NCI-H2171 (cell line): ENCODE measurements at places on chromosomes 16 and 17.
A peak's percentile ranks its signal among the peaks of the same experiment; 100 is the strongest.

DNA sequence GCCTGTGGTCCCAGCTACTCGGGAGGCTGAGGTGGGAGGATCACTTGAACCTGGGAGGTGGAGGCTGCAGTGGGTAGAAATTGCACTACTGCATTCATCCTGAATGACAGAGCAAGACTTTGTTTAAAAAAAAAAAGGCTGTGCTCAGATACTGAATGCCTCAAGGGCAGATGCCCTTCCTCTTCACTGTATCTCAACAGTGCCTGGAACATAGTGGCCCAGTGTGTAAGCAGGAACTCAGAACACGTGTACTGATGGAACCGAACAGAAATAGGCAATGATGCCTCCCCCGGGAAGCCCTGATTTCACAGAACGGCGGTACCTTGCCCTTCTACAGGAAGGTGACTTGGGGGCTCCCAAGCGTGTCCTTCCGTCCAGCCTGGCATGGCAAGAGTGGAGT is 46.8 kb downstream of the PLXDC1 start:
- DNase-seq: no peak

GRCh38 chr16:15518381-15519351 is 84.3 kb downstream of the BMERB1 start:
- DNase-seq: no peak

DNA sequence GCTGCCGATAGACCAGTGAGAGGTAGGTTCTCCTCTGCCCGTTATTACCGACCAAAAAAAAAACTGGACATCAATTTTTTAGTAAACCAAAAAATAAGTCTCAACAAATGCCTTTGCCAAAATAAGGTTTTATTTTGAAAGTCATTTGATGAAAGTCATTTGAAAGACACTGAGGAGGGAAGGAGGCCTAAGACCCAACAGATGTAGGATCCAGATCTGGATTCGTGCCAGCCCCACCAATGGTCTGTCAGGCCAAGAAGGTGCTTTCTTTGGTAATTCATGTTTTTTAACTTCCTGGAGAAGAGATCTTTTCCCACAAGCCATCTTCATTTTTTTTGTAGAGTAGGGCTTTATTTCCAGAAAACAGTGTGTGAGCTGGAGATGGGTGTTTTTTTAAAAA is 18.1 kb downstream of the NTAN1 start:
- no peak for DNase-seq

DNA sequence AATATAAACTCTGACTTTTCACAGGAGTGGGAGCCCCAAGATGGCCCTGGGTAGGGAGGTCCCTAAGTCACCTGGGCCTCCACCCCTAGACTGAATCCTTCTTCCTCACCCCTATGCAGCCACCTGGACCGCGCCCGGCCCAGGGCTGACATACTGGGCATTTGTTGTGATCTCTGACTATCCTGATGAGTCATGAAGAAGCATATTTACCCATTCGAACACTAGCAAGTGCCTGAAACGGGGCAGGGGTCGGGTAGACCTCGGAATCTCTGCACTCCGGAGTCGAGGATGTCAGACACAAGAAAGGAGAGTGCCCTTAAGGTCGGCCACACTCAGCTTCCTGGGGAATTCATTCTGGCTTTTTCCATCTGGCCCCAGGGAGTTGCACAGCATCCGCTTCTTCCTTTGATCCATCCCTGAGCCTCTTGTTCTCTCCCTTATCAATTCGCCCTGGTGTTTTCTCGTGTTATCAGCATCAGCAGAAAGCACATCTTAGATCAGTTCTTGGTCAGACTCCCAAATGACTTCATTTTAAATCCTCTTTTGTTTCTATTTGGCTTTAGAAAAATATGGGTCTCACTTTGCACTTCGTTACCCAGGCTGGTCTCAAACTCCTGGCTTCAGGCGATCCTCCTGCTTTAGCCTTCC is 10.4 kb downstream of the METTL22 start:
- DNase-seq: no peak

- no peak for DNase-seq
Observed at GRCh38 chr17:6524520-6524919, 31.8 kb downstream of the PITPNM3 start.

- no peak for DNase-seq
Observed at GRCh38 chr17:81347437-81347836, 47.8 kb upstream of the BAHCC1 start.

- peak; percentile 80 for DNase-seq
Observed at GRCh38 chr17:51461578-51462004, 201.2 kb downstream of the UTP18 start.
